Stimulated activated CD4-positive, alpha-beta T cell treated with anti-CD3 and anti-CD28 coated beads, Interleukin-12 subunit alpha, Interleukin-12 subunit beta, amount 100 ng/mL, for 48 hours (primary cell): ENCODE measurements at places on chromosomes 2 and 18.

DNA sequence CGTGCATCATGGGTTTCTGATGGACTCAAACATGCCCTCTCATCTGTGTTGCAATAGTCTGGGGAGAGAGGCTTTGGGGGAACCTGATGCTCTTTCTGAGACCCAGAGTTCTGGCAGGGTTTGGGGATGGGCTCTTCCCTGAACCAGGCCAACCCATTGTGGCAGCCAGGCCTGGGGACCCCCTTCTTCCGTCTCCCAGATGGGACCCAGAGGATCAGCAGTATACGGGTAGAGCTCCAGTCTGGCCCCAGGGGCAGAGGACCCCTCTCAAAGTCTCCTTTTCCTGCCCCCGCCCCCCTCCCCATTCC, 333.7 kb downstream of the DYSF start:
- DNase-seq, result no peak

DNA sequence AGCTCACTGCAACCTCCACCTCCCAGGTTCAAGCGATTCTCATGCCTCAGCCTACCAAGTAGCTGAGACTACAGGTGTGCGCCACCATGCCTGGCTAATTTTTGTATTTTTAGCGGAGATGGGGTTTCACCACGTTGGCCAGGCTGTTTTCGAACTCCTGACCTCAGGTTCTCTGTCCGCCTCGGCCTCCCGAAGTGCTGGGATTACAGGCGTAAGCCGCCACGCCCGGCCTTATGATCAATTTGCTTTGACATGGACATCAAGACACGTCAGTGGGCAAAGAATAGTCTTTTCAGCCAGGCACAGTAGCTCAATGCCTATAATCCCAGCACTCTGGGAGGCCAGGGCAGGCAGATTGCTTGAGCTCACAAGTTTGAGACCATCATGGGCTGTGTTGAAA, 48.0 kb upstream of the CABYR start:
- no peak for DNase-seq

- no peak for DNase-seq
These were observed 23.6 kb upstream of the AFTPH start for GRCh38 chr2:64500549-64500948.

DNA sequence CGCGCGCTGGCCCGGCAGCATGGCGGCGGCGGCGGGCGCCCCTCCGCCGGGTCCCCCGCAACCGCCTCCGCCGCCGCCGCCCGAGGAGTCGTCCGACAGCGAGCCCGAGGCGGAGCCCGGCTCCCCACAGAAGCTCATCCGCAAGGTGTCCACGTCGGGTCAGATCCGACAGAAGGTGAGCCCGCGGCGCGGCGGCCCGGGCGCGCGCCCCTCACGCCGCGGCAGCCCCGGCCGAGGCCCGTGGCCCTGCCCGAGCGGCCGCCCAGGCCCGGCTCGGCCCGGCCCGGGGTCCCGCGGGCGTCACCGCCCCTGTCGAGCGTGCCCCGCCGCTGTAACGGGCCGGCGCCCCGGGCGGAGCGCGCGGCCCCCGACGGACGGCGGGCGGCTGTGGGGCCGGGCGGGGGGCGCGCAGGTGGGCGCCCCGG, 218 bp downstream of the DGKD start:
- DNase-seq, result no peak

- DNase-seq, result no peak
These were observed 311.0 kb downstream of the ZEB2 start for GRCh38 chr2:144208924-144209323.

- no peak for DNase-seq
These were observed 316.2 kb downstream of the CDH2 start for GRCh38 chr18:27860701-27861107.

- no peak for DNase-seq
These were observed 68.6 kb upstream of the COL5A2 start for GRCh38 chr2:189248141-189248540.

DNA sequence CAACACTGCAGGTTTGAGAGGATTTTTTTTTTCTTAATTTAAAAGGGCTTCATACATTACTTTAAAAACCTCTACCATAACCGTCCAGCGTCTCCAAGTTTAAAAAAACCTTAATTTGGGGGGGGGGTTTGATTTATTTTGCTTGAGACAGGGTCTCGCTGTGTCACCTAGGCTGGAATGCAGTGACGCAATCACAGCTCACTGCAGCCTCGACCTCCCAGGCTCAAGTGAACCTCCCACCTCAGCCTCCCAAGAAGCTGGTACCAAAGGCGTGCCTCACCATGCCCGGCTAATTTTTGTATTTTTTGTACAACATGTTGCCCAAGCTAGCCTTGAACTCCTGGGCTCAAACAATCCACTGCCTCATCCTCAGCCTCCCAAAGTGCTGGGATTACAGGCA, 36.9 kb downstream of the ADAM17 start:
- DNase-seq, result no peak

DNA sequence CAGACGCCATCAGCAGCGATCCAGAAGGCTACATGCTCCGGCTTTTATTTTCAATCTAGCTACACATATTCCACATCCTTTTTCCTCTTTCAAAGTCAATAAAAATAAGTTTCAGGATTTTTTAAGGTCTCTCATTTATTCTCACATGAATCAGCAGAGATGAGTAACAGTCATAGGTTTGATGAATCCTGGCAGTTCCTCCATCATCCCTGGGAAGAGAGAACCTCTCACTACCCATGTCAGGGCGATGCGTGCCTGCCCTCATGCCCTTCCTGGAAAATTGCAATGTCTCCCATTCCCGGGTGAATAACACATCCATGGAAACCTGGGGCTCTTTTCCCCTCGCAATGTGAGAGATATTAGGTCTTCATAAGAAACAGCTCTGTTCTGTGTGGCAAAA, 301.1 kb upstream of the SMIM21 start:
- no peak for DNase-seq

DNA sequence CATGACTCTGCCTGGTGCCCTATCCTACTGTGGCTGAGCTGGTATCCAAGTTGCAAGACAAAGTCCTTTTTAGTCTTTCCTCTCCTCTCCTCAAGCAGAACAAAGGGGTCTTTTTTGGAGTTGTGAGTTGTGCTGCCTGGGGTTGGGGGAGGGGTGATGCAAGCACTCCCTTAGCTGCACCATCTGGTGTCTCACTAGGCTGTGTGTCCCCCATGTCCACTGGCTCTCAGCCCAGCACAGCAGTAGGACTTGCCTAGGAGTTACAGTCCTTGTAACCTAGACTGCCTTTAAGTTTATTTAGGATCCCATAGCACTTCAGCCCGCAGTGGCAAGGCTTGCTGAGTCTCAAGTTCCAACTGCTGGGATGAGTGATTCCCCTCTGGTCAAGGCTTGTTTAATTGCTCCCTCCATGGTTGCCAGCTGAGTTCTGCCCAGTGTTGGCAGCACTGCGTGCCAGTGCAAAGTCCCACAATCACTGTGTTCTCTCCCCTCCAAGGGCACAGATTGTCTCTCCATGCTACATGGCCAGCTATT, 13.2 kb upstream of the ILKAP start:
- DNase-seq, result no peak

- DNase-seq, result no peak
These were observed 25.0 kb downstream of the COA5 start for GRCh38 chr2:98583276-98583675.

DNA sequence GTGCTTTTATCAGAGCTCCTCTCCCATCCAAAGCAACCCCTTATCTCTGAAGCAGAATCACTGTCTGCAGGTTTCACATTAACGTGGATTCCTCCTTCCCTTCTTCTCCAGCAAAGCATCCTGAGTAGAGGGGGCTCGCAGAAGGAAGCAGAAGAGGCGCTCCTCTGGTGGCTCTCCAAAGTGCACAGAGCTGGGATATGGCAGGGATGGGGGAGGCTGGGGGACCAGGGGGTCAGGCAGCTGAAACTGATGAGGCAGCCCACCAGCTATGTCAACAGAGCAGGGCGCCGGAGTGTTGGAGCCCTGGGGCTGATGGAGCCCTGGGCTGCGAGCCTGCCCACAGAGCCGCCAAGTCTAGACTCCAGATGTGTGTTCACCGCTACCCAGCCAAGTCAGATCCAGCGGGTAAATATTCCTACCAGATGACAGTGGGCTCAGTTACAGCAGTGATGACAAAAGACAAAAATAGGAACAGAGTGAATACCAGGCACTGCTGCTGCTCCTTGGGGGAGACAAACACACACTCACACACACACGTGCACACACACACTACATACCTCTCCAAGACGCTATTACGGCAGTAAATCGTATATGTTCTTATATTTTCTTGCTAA, 678.3 kb upstream of the ID2 start:
- no peak for DNase-seq

GRCh38 chr18:69622184-69622583, 221.5 kb downstream of the DOK6 start:
- no peak for DNase-seq

DNA sequence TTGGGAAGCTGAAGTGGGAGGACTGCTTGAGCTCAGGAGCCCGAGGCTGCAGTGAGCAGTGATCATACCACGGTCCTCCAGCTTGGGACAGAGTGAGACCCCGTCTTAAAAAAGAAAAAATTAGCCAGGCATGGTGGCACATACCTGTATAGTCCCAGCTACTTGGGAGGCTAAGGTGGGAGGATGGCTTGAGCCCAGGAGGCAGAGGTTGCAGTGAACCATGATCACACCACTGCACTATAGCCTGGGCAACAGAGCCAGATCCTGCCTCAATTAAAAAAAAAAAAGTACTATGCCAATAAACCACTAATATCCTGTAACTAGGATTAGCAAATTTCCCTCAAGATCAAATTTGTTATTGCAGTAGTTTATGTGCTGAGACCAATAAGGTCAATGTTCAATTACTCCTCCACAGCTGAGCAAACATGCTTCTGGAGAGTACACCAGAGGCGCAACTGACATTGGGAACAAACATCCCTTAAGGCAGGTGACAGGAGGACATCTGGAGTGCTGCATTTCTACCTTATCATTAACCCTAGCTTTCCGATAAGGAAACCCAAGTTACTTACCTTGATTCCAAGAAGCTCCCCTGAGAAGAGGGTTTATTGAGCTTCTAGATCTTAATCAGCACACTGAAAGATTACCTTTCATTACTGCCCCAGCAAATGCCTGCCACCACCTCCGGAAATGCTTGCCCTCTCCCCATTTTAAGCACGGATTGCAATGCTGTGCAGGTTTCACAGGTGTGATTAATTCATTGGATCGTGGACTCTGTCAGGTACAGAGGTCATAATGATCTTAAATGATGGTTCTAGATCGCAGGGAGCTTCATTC, 26.2 kb downstream of the MGAT4A start:
- DNase-seq, result no peak

GRCh38 chr2:112239862-112240261, 15.0 kb downstream of the ZC3H8 start:
- no peak for DNase-seq

GRCh38 chr2:21291426-21291825, 167.7 kb downstream of the TDRD15 start:
- no peak for DNase-seq

DNA sequence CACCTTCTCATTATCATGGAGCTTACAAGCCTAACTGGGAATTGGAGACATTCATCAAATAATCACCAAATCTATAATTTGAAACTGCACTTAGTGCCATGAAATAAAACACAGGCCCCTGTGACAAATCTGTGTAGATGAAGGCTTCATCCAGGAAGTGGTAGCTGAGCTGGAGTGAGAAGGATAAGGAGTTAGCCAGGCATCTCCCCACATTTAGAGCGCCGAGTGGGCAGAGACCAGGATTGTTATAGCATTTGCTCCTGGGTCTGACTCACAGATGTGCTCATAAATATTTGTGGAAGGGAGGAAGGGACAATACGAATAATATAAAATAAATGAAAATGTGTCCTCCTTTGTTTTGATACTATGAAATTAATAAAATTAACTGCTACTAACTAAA, 2.5 kb upstream of the MAT2A start:
- DNase-seq, result no peak

DNA sequence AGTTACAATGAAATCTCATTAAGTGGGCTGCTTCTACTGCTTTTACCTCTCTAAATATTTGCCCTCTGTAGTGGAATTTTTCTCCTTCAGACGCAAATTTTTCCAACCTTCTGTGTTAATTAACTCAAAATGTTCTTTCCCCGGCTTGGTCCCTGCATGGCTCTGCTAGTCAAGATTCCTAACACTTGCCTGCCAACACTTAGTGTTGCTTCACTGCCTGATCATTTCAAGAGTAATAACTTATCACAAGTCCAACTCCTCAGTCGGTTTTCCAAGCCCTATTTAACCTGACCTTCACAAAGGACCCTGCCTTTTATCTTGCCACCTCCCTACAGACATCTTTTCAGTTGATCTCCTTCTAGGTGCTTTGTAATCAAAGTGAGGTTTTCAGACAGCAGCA, 142.7 kb downstream of the HRH4 start:
- DNase-seq, result no peak

GRCh38 chr2:60320724-60321123, 232.7 kb downstream of the BCL11A start:
- DNase-seq, result no peak

DNA sequence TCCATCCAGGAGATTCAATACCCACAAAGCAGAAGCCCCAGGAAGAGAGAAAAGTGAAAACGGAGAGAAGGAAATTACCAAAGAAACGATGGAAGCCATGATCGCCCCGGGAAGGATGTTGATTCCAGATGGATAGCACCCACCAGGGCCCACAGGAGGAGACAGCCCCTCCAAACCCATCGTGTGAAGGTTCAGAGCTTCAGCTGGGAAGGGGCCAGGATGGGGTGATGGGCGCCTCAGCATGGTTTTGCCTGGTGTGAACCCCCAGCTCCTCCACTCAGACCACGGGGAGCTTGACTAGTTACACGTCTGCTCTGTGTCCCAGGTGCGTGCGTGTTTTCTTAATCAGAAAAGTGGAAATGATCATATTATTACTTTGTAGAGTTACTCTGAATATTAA, 264.5 kb downstream of the EIPR1 start:
- DNase-seq, result no peak

- no peak for DNase-seq
These were observed 36.5 kb downstream of the MYO3B start for GRCh38 chr2:170214309-170214948.

GRCh38 chr2:54909001-54909400, 141.2 kb downstream of the RTN4 start:
- DNase-seq, result no peak

- no peak for DNase-seq
These were observed 67.1 kb downstream of the NXPH2 start for GRCh38 chr2:138713069-138713496.

GRCh38 chr2:100588071-100588786, 25.4 kb downstream of the PDCL3 start:
- peak; percentile 24 for DNase-seq

- no peak for DNase-seq
These were observed 2.1 kb downstream of the ATL2 start for GRCh38 chr2:38374984-38375383.
